ENCODE measurements at places on chromosomes 1 and 21. TPM values are rescaled to one million over a fixed set of nuclear protein-coding genes. Genes with fewer than 3 reads are reported as not detected.

Gene GNG4
- 2.9 TPM for polyA plus RNA-seq

Gene GIPC2
- 13.6 TPM for polyA plus RNA-seq

Gene FCRL5
- not detected for polyA plus RNA-seq

Gene FOXD2
- polyA plus RNA-seq: 12.9 TPM

Gene DNAJC28
- polyA plus RNA-seq: 5.9 TPM

Gene CNR2
- 0.07 TPM for polyA plus RNA-seq

Gene CA14
- 3.3 TPM for polyA plus RNA-seq

Gene L1TD1
- polyA plus RNA-seq: 3.3 TPM

Gene S100A2
- 5.6 TPM for polyA plus RNA-seq

Gene RSRP1
- 101 TPM for polyA plus RNA-seq

Gene EIF2D
- 81.7 TPM for polyA plus RNA-seq

Gene FAM110D
- polyA plus RNA-seq: 1.2 TPM

Gene LGR6
- polyA plus RNA-seq: 1.4 TPM

Gene FAM3B
- 15.9 TPM for polyA plus RNA-seq

Gene CLDN14
- polyA plus RNA-seq: 4.4 TPM

Gene KRTAP26-1
- not detected for polyA plus RNA-seq

Gene ASH1L
- polyA plus RNA-seq: 44.7 TPM

Gene RGS1
- polyA plus RNA-seq: 5.0 TPM

Gene AGO4
- 20.7 TPM for polyA plus RNA-seq

Gene RGSL1
- 0.20 TPM for polyA plus RNA-seq

- peak; percentile 70 for DNase-seq
Measured at GRCh38 chr1:245566952-245567351, 412.2 kb downstream of the KIF26B start.

DNA sequence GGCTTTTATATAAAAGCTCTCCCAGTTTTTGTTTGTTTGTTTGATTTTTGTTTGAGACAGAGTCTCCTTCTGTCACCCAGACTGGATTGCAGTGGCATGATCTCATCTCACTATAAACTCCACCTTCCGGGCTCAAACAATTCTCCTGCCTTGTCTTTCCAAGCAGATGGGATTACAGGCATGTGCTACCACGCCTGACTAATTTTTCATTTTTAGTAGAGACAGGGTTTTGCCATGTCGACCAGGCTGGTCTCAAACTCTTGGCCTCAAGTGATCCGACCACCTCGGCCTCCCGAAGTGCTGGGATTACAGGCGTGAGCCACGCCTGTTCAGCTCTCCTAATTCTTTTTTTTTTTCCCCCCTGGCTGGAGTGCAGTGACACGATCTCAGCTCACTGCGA is 4.4 kb downstream of the PCAT6 start:
- DNase-seq: no peak

GRCh38 chr1:30697571-30698376 is 25.6 kb downstream of the MATN1 start:
- DNase-seq: no peak

GRCh38 chr1:55313903-55314302 is 98.7 kb upstream of the USP24 start:
- no peak for DNase-seq

GRCh38 chr1:101178688-101179491 is 57.9 kb upstream of the S1PR1 start:
- DNase-seq: no peak

GRCh38 chr1:248807067-248807737 is 18.5 kb downstream of the SH3BP5L start:
- no peak for DNase-seq

DNA sequence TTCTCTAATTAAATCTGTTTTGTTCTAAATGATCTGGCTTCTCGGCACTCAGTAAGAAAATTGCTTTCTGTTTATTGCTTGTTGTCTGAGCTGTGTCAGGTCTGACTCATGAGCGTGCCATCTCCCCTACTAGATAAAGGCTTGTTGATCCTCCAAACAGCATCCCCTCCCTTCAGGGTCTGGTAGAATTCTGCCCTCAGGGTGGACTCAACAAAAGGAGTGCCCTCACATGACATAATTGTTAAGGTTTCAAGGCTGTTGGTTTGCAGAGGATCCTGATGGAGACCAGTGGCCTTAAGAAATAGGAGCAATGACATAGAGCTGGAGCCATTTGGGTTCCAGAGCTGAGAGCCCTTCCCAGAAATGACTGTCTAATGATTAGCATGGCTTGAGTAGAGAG is 36.0 kb upstream of the ATP2B4 start:
- no peak for DNase-seq

GRCh38 chr1:218711001-218711400 is 365.9 kb downstream of the TGFB2 start:
- no peak for DNase-seq

- no peak for DNase-seq
Measured at GRCh38 chr1:155971910-155972809, 6.2 kb downstream of the ARHGEF2 start.

DNA sequence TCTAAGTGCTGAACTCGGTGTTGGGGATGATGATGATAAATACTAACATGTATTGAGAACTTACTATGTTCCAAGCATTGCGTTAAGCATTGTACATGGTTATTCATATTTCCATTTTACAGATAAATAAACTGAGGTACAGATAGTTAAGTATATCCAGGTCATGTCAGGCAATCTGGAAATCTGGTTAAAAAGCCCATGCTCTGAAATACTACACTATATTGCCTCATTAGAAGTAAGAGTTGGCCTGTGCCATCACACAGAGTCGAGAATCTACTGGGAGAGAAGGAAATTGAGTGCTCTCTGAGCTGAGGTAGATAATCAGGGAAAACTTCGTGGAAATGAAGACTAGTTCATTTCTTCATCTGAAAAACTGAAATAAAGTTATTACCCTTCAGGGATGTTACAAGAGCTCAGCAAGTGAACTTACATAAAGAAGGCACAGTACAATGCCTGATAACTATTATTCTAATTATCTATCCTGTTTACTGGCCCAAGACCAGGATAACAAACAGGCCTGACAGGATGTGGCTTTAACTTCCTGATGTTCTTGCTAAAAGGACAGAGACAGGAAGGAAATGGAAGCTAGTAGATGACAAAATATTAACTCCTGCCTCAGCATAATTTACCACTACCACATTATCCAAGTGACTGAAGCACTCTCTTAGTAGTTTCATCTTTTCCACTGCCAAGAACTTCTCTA is 85.6 kb downstream of the EPS15 start:
- no peak for DNase-seq

DNA sequence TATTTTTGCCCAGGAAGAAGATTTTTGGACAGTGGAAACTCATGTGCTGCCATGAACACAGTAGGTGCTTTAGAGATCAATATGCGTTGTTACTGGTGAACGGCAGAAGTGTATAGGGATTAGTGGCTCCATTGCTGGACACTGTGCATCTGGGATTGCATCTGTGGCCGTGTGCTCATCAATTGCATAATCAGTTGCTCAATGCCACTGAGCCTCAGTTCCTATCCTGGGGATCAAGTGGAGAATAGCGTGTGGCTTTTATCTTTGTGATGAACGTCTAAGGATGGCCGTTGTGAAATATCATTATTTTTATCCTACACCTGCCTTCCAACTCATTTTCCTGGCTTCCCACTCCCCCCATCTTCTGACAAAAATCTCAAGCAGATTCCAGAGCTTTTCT is 5.4 kb downstream of the TNN start:
- no peak for DNase-seq

- DNase-seq: no peak
Measured at GRCh38 chr1:56644064-56644918, 823 bp upstream of the PRKAA2 start.

DNA sequence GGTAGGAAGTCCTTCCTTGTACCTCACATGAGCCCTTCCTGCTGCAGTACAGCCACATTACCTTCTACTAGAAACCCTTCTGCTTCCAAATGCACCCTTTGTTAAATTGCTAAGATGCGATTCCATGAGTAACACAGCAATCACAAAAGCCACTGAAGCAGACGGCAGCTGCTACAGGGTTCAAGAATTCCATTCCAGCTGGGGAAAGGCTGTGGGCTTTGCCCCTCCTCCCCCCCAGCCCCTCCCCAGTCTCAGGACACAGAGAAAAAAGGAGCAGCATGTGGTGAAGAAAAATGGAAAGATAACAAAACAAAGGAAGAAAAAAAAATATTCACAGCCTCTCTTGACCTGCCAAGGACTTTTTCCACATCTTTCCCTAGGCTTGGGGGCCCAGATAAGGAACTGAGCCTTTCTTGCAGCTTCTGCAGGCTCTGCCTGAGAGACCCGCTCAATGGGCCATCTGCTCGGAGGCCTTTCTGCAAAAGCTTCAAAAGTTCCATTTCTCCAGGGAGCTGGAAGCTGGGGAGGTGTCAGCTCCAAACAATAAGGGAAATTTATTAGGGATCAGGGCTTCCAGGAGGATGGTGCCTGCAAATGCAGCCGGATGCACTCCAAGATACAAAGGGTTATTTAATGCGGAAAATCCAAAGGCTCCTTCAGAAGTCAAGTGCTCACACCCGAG is 72.1 kb downstream of the SYT2 start:
- DNase-seq: no peak

DNA sequence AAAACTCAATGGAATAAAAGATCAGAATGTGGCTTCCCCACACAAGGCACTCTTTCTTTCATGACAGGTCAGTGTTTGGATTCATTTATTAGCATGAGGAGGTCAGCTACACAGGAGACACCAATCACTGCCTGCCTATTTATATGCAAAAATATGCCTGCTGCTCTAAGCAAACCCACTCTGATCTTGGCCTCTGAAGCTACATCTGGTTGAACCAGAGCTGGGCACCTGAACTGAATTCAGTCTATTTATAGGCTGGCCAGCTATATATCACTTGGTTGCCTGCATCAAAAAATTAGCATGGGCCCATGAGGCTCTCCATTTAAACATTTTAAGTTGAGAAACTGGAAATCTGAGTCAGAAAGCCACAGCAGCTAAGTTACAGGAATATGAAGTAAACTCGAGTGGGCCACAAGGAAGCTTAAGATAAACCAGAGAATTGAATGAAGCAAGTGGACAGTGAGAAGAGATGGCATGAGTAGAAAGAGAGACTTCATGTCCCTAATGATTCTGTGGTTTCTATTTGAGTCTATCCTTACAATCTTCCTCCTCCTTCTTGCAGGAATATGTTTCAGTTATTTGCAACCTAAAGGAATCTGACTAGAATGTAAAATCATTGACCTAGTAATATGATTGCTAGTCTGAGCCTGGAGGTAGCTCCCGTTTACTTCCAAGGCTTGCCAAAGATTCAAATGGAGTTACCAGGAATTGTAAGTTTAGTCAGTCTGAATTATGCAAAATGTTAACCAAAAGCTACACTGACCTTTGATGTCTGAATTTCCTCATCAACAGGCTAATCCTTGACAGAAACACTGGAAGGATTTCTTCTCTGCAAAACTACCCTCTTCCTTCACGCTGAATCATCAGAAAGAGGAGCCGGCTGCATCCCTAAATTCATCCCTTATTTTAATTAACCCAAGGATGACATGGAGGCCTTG is 17.7 kb downstream of the DDAH1 start:
- no peak for DNase-seq

DNA sequence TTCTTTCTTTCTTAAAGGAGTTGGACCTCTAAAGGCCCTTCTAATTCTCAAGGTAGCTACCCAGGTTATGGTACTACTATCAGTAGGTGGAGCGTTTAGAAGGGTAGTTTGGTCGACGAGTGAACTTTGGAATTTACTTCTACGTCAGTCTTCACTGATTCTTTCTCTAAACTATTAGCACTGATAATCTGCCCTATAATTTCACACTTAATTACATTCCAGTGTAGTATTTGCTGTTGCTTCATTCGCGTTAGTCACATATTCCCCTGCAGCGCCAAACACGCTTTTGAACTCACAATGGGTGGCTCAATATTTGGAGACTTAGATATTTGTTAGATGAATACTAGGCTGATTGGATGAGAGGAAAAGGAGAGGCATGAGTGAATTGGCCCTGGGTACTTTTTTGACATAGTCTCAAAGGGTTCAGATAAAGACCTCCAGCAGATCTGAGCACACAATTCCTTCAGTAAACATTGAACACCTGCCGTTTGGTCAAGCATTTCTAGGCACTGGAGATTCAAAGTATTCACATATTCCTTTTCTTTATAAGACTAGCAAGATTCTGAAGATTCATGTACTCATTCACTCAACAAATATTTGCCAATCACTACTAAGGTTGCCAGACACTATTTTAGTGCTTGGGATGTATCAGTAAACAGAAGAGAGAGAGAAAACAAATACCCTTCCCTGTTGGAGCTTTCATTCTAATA is 929 bp upstream of the FOXJ3 start:
- DNase-seq: no peak

DNA sequence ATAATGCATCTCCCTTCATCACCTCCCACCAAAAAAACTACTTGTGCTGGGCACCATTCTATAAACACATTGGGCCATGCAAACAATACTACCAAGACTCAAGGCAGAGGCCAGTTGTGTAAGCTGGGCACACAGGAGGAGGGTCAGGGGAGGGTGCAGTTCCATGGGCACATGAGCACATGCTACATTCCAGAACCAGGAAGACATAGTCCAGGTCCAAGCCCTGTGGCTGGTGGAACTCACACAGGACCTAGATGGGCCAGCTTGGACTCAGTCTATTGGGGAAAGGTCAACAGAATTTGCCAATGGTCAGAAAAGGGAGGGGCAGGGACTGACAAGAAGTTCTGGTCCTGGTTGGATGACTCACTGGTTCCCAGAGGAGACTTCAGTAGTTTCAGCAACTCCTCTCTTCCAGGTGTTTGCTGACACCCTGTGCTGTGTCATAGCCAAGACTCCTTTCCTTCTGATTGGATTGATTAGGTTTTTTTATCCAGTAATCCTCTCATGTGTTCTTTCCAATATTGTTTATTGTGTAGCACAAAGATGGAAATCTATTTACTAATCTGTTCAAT is 249.7 kb downstream of the C1orf94 start:
- no peak for DNase-seq

- DNase-seq: no peak
Measured at GRCh38 chr1:147201276-147201675, 23.9 kb downstream of the FMO5 start.

GRCh38 chr1:164333387-164333786 is 225.6 kb upstream of the PBX1 start:
- no peak for DNase-seq

DNA sequence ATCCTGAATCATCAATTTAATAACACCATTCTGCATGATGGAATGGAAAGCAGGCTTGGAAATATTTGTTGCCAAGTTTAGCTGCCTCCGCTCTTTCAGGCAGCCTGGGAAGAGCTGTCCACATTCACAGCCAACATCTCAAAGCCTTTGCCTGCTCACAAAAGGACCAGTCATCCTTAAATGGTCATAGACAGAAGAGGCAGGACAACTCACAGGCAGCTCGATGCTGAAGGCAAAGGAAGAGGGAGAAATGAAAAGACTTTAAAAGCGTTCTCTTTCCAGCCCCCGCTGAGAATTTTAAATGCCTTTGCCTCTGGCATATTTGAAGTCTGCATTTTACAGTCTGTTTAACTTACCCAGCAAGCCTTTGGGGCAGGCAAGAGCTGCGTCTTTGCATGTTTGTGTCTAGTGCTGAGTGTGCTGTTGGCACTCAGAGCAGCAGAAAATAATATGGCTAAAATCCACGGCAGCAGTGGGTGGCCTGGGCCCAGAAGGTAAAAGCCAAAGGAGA is 68.9 kb downstream of the NMNAT2 start:
- DNase-seq: no peak

DNA sequence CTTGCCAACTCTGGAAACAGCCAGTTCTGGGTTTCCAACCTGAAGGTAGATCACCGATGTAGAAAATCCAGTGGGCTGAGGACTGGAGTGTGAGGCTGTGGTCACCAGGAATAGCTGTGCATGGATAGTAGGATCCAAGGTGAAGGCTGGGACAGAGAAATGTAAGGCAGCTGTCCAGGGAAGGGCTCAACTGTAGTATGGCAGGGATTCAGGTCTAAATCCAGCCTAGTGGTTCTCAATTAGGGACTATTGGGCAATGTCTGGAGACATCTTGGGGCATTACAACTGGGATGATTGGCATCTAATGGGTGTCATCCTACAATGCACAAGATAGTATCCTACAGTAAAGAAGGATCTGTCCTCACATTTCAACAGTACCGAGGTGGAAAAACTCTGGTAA is 67.7 kb upstream of the RUNX1 start:
- no peak for DNase-seq
